ENCODE measurements at places on chromosomes 11 and 22.

DNA sequence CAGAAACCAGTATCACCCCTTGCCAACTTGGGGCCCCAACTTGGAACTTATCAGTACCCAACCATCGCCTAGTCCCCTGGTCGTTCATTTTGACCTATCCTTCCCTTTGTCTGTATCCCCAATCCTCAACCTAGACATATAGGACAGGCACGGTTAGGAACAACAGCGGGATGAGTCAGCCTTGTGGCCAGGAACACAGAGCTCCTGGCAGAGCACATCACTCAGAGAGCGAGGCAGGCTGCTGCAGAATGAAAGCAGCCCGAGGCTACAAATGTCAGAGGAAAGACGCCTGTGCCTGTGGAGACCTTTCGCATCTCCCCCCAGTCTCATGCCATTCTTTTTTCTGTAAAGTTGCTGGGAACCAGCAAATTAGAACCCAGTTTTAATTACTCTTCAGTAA is 14.6 kb downstream of the DKK3 start:
- no peak for DNase-seq

- no peak for DNase-seq
Measured at GRCh38 chr11:68337399-68337835, 25.0 kb downstream of the LRP5 start.

DNA sequence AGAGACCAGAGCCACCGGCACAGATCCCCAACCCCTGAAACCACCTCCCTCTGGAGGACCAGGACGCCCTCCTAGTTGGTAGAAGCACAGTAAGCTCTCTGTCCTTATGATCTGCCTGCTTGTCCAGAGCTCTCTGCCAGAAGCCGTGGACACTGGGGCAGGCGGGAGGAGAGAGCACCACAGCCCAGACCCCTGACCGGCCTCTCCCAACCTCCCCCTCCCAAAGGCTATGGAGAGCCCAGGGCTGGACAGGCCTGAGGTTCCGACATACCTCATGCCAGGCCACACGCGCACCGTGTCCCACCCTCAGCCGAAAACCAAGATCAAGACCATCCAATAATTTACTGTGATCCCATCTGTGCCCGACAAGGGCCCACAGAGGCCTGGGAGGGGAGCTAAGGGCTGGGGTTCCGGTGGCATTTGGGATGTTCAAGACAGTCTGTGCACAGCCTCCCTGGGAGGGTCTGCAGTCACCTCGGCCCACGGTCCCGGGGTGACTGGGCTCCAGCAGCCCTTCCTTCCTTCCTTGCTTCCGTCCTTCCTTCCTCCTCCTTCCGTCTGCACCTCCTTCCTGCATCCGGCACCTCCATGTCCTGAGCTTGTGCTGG is 3.4 kb downstream of the HRAS start:
- no peak for DNase-seq

DNA sequence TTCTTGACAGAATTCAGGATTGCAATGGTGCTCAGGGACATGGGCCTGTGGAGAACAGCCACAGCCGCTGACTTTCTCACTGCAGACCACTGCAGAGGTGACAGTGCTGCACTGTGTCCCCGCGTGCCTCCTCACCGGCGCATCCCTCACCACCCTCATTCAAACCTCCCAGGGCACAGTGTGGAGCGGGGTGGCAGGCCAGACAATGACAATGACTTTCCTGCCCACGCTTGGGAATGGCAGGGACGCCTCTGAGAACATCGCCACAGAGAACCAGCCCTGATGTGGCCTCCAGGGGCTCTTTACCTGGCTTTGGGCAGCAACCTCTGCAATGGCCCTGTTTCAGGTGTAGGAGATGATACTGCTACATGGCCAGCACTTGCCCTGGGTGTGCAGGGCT is 65.7 kb downstream of the NCAPD3 start:
- no peak for DNase-seq

DNA sequence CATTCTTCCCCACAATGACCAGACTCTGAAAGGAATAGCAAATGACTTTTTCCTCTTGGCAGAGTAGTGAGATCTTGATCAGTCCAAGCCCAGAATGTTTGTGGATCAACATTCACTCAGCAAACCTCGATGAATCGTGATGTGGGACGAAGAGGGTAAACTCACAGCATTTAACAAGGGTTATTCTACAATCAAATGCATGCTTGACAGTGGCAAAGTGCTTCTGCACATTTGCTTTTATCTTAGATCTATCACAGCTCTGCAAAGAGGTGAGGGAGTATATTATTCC is 31.8 kb downstream of the TMPRSS5 start:
- no peak for DNase-seq

GRCh38 chr22:44396727-44397722 is 84.3 kb upstream of the SHISAL1 start:
- DNase-seq, result peak; percentile 14
